Activated CD8-positive, alpha-beta memory T cell treated with anti-CD3 and anti-CD28 coated beads, Interleukin-2, amount 50 U/mL, for 4 hours (primary cell): ENCODE measurements at places on chromosomes 4 and X.

DNA sequence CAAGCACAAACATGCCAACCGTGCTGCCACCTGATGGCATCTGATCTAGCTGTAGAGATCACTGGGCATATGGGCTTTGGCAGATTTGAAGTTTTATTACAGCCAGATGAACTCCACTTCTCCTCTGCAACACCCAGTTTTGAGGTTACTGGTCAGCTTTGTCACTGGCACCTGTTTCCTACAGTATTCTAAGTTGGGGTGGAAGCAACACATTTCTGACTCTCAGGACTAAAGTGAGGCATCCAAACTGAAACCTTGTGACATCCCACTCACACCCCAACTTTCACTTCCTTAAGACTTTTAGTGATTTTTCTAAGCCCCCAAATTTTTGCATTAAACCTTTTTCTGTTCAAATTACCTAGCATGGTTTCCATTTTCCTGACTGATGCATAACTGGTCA, 115.1 kb upstream of the PCDH18 start:
- DNase-seq = no peak

DNA sequence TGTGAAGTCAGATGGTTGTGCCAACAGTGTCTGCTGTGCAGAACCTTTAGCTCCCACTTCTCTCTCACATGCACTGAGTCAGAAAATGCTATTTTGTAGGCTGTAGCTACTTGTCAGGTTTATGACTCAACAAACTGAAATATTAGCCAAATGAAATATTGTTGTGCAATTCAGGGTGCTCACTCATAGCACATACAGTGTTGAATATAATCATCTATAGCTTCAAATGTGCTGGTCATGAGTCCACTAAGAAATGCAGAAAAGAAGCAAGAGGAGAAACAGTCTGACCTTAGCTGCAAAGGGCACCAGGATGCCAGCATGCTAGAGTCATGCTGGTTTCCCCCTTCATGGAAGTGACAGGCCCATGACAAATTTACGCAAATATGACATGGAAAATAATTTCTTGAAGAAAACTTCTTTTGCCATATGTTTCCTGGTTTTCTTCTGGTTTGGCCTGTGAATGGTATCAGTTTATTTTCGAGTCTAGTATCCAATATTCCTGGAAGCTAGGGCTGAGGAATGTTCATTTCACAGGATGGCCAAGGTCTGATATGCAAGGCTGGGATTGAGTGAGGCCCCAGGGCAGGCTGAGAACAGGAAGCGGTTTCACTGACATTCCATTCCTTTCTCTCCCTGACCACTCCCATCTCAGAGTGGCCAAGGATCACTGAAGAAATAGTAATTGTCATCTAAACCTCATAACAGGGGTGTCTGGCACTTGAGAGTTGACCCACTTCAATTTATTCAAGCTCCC, 10.3 kb upstream of the CXCL2 start:
- no peak for DNase-seq

DNA sequence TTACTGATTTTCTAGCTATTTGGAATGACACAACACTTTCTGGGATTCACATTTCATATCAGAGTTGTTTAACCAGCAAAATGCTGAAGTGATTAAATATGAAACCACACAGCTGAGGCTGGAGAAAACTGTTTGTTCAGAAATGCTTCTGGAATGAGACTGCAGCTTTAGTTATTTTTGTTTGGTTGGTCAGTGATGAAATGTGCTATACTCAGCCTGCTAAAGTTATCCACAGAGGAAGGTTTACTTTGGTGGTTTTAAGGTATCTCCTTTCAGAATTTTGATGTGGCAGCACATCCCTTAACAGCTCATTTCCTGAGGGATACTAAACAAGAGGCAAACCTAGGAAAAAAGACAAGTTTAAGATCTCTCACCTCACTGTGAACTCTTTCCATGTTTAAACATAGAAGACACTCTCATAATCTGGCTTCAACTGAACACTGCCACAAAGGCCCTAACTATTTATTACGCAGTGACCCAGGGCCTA, 106.6 kb upstream of the PDE5A start:
- no peak for DNase-seq

DNA sequence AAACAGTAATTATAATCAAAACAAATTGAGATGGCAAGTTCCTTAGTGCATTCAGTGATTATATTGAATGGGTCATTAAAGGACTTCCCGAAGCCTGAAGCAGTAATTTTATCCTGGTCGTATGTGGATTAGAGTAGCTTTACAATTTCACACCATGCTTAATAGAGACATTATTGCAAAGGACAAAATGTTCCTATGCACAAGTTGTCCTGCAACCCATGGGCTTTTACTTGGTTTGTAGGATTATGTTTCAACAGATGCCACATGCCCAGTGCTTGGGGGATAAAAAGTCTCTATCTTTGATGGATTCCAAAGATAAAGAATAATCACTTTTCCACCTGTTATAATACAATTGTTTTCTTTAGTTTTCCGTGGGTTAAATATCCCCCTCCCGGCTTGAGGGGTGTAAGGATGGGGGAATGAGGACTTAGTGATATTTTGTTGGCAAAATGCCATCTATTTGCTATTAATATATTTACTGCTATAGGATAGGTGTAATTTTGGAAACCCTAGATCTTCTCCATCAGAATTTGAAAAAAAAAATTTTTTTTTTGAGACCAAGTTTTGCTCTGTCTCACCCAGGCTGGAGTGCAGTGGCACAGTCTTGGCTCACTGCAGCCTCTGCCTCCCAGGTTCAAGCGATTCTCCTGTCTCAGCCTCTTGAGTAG, 156.5 kb upstream of the ETNPPL start:
- DNase-seq = no peak

DNA sequence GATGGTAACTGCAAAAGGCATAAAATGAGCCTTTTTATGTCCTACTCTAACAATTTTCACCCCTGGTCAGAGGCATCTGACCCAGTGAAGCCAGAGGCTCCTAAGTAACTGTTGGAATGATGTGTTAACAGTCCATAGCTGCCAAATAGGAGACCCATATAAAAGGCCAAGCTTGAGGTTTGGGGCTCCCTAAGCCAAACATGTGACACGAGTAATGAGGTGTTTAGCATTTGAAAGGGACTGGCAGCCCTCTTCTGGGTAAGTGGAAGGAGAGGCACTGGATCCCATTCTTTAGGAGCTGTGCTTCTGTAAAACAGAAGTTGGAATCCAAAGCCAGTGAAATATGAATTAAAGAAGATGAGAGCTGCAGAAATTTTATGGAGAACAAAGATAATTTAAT, 100.6 kb upstream of the PNPLA4 start:
- DNase-seq = no peak

DNA sequence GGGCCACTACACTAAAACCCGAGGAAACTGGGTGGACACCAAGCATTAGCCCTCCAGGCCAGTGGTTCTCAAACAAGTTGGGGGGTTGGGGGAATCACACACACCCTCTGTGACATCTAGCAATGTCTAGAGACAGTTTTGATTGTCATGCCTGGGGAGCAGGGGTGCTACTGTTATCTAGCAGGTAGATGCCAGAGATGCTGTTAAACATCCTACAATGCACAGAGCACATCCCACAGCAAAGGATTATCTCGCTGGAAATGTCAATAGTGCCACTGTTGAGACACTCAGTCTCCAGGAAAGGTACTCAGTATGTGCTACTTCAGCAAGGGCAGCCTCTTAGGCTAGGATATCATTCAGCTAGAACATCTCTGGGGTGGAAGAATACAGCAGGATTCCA, 1.3 kb downstream of the SMC1A start:
- no peak for DNase-seq

- no peak for DNase-seq
Measured at GRCh38 chr4:6892190-6892908, 17.3 kb upstream of the TBC1D14 start.

DNA sequence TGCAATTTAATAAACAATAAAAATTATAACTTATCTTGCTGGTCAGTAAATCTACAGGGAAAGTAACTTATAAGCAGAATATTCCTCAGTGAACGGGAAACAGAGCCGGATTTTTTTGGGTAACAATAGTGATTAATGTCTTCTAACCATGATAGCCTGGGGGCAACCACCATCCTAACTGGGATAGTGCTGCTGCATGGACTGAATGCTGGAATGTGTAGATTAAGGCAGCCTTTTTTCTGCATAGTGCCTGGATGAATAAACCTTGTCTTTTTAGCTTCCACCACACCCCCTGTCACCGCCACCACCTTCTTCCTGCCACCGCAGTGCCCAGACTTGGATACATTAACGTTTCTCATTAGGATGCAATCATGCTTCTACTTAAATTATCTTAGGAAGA, 83.6 kb upstream of the LNX1 start:
- DNase-seq = no peak

DNA sequence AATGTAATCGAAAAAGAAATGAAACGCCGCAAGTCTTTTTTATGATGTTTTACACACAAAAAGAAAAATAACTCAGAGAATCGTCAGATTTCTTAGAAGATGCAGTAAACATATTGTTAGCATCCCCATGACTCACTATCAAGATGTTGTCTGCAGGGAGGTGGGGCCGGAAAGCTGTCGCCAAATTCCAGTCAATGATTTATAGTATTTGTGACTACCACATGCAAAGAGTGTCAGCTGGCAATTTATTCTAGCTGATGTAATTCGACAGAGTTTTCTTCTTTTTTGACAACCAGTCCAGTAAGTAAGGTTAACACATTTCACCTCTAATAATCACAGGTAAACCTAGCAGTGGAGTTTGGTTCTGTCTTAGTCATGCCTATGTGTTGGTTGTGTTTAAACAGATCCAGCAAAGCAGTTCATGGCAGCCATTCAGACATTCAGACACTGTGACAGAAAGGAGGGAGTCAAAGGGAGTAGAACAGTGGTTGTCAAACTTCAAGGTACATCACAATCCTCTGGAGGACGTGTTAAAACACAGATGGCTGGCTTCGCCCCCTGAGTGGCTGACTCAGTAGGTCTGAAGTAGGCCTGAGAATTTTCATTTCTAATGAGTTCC, 19.8 kb upstream of the PPP1R2C start:
- no peak for DNase-seq
